Activated CD4-positive, alpha-beta memory T cell treated with anti-CD3 and anti-CD28 coated beads, Interleukin-2, amount 10 ng/mL, durations not matched to agents 7 days and 5 days (primary cell): ENCODE measurements at places on chromosomes 7 and 10. TPM values are rescaled to one million over a fixed set of nuclear protein-coding genes. Genes with fewer than 3 reads are reported as not detected.

SH2B2 gene
- total RNA-seq, result 2.3 TPM

GRCh38 chr10:23031318-23031717, 64.1 kb upstream of the MSRB2 start:
- peaks cover 28% of the 10 kb centered on the region for H3K27me3 ChIP-seq
- no peak for DNase-seq
- no peak overlapping the region for H3K4me3 ChIP-seq
- H3K36me3 ChIP-seq, result no peaks in the 10 kb centered on the region
- no peak overlapping the region for H3K27ac ChIP-seq

CYP2W1 gene
- not detected for total RNA-seq

MACC1 gene
- total RNA-seq, result 0.18 TPM

DNA sequence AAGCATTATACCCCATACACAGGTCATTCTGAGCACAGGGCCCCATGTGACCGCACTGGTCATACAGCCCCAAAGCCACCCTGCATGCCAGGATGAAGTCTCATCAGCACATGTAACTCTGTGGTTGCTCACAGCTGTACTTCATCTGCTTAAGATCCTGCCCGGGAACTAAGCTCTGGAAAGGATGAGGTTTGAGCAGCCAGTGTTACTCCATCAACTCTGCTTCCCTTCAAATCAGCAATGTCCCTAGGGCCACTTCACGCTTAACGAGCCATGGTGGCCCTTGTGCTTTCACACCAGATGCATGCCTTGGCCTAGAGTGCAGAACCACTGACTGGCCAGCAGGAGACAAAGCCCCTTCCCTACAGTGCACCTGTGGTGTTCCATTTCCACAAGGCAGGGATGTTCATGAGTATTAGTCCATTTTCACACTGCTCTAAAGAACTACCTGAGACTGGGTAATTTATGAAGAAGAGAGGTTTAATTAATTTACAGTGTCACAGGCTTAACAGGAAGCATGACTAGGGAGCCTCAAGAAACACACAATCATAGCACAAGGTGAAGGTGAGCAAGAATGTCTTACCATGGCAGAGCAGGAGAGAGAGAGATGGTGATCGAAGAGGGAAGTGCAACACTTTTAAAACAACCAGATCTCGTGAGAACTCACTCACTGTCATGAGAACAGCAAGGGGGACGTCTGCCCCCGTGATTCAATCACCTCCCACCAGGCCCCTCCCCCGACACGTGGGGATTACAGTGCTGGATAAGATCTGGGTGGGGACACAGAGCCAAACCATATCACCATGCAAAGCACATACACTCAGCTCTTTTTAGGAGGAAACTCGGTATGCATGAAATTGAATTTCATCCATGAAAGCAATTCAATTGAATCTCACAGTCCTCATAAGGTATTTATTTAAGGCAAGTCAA, 149.0 kb upstream of the CDCA7L start:
- DNase-seq, result no peak
- H3K36me3 ChIP-seq, result no peaks in the 10 kb centered on the region
- no peaks in the 10 kb centered on the region for H3K4me1 ChIP-seq
- no peak overlapping the region for H3K27ac ChIP-seq

DNA sequence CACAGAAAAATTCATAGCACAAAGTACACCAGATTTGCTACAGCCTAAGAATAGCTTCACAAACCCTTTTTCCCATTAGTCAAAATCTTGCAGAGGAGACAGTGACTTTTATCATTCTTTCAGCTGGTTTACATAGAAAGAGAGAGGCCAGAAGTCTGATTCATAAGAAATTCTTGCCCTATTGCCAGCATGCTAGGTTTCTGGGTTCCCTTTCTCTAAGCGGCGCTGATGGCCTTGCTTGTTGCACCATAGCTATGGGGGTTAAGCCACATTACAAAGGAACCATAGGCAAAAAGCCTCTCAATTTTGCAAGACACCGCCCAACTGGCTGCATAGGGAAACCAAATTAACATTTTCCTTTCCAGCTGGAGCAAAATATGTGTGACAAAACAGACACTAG, 87.4 kb downstream of the ZNF467 start:
- no peaks in the 10 kb centered on the region for H3K36me3 ChIP-seq
- DNase-seq, result no peak
- no peak overlapping the region for H3K27ac ChIP-seq
- no peak overlapping the region for H3K4me3 ChIP-seq
- H3K27me3 ChIP-seq, result peaks cover 37% of the 10 kb centered on the region
- H3K4me1 ChIP-seq, result no peaks in the 10 kb centered on the region

DNA sequence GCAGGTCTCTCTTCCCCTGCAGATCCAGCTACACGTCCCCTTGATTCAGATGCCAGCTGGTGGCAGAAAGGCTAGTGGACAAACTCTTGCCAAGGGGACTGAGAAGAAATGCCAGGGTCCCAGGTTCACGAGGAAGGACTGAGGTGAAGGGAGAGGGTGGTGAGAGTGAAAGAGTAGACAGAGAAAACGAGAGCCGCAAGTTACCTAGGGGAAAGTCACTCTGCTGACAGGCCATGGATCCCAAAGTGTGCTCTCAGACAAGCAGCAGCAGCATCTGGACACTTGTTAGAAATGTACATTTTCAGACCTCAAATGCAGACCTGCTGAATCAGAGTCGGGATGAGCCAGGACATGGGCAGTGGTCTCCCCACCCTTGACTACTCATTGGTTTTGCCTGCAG, 192.3 kb downstream of the FGFR2 start:
- no peaks in the 10 kb centered on the region for H3K4me1 ChIP-seq
- no peak overlapping the region for H3K4me3 ChIP-seq
- H3K27ac ChIP-seq, result no peak overlapping the region
- no peaks in the 10 kb centered on the region for H3K36me3 ChIP-seq
- no peak for DNase-seq
- no peaks in the 10 kb centered on the region for H3K27me3 ChIP-seq

CDC14C gene
- not detected for total RNA-seq

DNA sequence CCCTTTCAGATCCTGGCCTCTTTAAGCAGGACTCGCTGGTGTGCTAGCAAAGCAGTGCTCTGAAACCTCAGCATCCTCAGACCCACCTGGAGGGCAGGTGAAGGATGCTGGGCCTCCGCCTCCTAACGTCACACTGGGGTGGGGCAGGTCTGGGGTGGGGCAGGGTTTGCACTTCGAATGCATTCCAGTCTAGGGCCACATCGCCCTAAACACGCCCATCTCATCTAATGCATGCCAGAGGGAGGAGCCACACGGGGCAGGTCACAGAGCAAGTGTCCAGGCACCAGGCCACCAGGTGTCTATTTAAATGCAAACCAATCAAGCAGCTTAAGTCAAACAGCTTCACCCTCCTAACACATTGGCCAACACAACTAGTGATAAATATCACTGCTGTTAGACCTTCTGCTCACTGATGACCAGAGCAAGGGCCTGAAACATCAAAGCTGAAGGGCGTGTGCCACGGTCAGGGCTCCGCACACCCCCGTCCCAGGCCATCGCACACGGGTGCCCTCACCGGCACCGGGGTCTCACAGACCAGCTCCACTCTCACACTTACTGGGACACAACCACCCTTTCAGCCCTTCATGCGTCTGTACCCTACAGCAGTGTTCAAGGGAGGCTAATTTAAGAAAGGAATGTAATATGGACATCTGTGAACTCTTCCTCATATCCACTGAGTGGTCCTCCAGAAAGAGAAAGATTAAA, 47.1 kb downstream of the DIP2C start:
- no peak overlapping the region for H3K27ac ChIP-seq
- H3K36me3 ChIP-seq, result no peaks in the 10 kb centered on the region
- no peaks in the 10 kb centered on the region for H3K4me1 ChIP-seq
- no peak overlapping the region for H3K4me3 ChIP-seq
- H3K27me3 ChIP-seq, result peaks cover 3% of the 10 kb centered on the region

CALCR gene
- not detected for total RNA-seq

GRCh38 chr7:88586219-88586618, 173.3 kb upstream of the ZNF804B start:
- no peak for DNase-seq
- no peaks in the 10 kb centered on the region for H3K36me3 ChIP-seq
- H3K4me3 ChIP-seq, result no peak overlapping the region
- no peaks in the 10 kb centered on the region for H3K4me1 ChIP-seq
- H3K27ac ChIP-seq, result no peak overlapping the region
- no peaks in the 10 kb centered on the region for H3K27me3 ChIP-seq

GRCh38 chr10:114629824-114630730, 28.0 kb downstream of the ABLIM1 start:
- no peak overlapping the region for H3K4me3 ChIP-seq
- no peak overlapping the region for H3K27ac ChIP-seq
- H3K36me3 ChIP-seq, result peaks cover 3% of the 10 kb centered on the region
- H3K4me1 ChIP-seq, result peaks cover 27% of the 10 kb centered on the region
- no peak for DNase-seq

DNA sequence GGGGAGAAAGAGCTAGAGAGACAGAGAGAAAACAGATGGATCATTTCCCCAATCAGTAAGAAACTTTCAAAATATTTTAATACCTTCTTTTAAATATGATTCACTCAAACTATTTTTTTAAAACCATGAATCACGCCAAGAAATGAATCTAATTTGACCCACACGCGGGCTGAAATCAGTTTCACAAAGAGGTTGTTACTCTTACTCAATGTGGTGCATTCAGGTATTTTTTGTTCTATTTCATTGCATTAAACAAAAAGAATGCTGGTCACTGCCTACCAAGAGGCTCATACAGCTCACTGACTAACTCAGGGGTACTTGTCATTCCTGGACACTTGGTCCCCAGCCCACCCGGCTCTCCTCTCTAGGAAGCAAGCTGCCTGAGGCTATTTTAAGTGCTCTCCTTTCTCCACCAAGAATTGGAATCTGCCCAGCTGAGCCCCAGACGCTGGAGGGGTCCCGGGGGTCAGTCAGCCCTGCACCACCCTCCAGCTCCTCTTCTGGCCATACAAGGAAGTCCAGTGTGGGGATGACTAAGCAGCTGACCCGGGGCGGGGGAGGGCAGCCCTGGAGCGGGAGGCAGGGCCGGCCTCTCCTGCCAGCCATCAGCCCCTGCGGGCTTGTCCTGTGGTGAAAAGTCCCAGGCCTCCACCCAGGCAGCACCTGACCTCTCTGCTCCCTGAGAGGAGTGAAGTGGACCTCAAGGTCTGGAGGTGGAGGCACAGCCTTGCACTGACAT, 21.7 kb upstream of the PFKP start:
- no peak overlapping the region for H3K4me3 ChIP-seq
- DNase-seq, result no peak
- no peaks in the 10 kb centered on the region for H3K36me3 ChIP-seq
- H3K4me1 ChIP-seq, result no peaks in the 10 kb centered on the region
- peaks cover 19% of the 10 kb centered on the region for H3K27me3 ChIP-seq

DNA sequence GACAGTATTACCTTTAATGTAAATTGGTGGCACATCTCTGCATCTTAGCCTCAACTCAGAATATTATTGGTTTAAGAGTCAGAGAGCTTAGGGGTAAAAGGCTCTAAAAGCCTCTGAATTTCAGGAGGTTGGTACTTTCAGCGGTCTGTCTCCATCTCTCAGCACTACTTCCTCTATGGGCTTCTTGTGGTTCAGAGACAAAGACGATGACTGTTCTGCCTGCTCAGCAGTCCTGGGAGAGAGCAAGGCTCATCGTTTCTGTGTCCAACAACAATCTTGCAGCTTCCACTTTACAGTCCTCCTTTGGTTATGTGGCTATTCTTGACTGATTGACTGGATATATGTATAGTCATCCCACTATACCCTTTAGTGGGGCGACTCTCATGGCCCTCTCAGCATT, 394.7 kb downstream of the AUTS2 start:
- H3K4me3 ChIP-seq, result no peak overlapping the region
- H3K27me3 ChIP-seq, result no peaks in the 10 kb centered on the region
- no peaks in the 10 kb centered on the region for H3K4me1 ChIP-seq
- DNase-seq, result no peak

DNA sequence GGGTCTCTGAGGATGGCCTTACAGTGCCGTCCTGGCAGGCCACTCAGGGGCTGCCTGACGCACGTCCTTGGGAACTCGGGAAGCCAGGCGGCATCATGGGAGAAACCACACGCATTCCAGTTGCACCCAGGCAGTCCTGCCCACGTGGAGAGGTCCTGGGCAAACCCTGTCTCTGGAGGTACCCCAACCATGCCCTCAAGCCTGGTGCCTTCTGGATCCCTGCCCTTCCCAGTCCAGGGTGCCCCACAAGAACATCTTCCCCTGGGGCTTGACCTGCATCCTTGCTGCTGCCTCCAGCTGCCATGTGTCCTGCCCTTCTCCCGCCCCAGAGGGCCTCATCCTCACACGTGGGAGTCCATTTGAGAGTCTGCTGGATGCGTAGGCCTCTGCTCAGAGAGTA, 200.3 kb upstream of the PPP2R2D start:
- DNase-seq, result peak; percentile 9
- no peaks in the 10 kb centered on the region for H3K36me3 ChIP-seq
- H3K27me3 ChIP-seq, result no peaks in the 10 kb centered on the region
- H3K4me1 ChIP-seq, result no peaks in the 10 kb centered on the region
- no peak overlapping the region for H3K27ac ChIP-seq

ADAM12 gene
- 1.2 TPM for total RNA-seq

GRCh38 chr10:27258838-27259812, 18.5 kb upstream of the ACBD5 start:
- H3K4me1 ChIP-seq, result peaks cover 24% of the 10 kb centered on the region
- H3K27me3 ChIP-seq, result peaks cover 53% of the 10 kb centered on the region
- no peak for DNase-seq
- H3K4me3 ChIP-seq, result peak overlapping the region; percentile 71

DNA sequence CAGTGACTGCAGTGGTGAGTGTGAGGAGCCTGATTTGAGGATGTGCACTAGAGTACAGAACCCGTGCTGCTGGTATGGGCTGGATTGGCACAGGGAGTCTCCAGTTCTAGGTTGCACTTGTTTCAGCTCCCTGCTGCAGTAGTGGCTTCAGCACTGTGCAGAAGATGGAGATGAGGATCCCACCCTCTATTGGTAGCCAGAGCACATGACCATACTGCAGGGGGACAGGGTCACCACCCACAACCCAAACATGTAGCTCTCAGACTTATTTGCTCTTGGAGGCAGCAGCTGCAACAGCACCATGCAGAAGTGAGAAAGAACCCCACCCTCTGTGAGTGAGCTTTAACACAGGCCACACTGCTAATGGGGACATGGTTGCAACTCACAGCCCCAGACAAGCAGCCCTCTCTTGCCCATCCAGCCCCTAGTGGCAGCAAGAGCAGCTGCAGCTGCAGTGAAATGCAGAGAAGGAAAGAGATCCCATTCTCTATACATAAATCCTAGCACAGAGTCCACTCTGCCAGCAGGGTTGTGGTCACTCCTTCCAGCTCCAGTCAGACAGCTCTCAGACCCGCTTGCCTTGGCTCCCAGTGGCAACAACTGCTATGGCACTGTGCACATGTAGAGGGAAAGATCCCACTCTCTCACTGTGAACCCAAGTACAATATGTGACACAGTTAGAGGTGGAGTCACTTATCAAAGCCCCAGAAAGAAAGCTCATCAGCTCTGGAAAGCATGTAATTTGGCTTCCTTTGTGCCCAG, 51.4 kb upstream of the SCIN start:
- H3K27ac ChIP-seq, result no peak overlapping the region
- H3K36me3 ChIP-seq, result no peaks in the 10 kb centered on the region
- H3K27me3 ChIP-seq, result peaks cover 18% of the 10 kb centered on the region
- no peak for DNase-seq
